ENCODE measurements at places on chromosomes 6 and 20.
A peak's percentile ranks its signal among the peaks of the same experiment; 100 is the strongest.

- DNase-seq = no peak
Measured at GRCh38 chr20:49501917-49502316, 19.4 kb upstream of the KCNB1 start.

GRCh38 chr6:135498185-135498841 lies 773 bp upstream of the AHI1 start:
- DNase-seq = peak; percentile 24

DNA sequence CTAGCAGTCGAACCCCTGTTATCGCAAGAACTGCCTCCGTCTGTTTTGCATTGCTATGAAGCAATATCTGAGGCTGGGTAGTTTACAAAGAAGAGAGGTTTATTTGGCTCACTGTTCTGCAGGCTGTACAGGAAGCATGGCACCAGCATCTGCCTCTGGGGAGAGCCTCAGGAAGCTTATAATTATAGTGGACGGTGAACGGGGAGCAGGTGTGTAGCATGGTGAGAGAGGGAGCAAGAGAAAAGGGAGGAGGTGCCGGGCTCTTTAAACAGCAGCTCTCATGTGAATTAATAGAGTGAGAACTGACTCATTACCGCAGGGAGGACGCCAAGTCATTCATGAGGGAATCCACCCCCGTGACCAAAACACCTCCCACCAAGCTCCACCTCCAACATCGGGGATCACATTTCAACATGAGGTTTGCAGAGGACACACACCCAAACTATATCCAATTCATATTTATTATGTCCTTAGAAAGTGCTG lies 172.6 kb upstream of the KCNG1 start:
- no peak for DNase-seq

DNA sequence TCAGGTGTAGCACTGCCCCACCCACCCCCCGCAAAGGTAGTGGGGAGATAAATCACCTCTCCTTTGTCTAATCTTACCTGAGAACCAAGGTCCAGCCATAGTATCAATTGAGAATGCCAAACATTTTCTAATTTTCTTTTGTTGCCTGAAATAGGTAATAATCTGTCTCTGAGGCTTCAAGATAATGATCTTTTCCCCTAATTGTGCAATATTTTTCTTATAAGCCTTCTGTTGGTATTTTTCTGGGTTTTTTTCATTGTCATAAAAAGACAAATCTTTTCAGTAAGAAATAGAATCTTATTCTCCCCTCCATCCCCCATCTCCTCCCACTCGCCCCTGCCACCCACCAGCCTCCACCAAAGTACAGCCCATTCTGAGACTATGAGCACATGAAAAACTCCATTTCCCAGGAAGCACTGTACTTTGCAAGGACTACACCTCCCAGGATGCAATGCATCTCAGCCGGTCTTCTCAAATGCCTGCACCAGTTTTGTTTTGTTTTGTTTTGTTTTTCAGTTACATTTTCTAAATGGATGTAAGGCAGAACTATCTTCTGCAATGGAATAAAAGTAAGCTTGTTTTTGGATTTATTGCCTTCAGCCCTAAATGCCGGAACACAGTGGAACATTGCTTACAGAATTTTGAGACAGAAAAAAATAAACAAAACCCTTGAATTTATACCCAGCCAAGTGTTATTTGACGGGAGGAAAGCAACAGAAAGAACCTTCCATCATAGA lies 268.0 kb downstream of the TFAP2A start:
- DNase-seq = peak; percentile 12

GRCh38 chr6:136411025-136411325 lies 121.3 kb upstream of the BCLAF1 start:
- DNase-seq = no peak

GRCh38 chr6:87342829-87343228 lies 1.8 kb upstream of the C6orf163 start:
- no peak for DNase-seq

DNA sequence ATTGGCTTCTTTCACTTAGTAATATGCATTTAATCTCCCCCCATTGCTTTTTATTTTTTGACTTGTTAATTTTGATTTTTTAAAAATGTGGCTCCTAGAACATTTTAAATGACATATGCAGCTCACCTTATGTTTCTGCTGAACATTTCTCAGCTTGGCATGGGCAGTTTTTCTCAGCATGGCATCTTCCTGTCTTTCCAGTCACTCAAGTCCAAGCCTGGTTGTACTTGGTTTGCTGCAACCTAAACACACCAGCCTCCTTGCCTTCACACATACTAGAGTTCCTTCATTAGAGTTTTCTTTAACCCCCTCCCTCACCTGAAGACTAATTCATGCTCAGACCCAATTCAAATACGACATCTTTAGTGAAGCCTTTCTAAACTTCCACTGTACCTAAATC lies 86.4 kb downstream of the ZHX3 start:
- no peak for DNase-seq
